ENCODE measurements at places on chromosomes 5 and 9. TPM values are rescaled to one million over a fixed set of nuclear protein-coding genes. Genes with fewer than 3 reads are reported as not detected.

- DNase-seq, result no peak
- no peak overlapping the region for H3K4me3 ChIP-seq
- H3K27ac ChIP-seq, result no peak overlapping the region
- H3K36me3 ChIP-seq, result no peaks in the 10 kb centered on the region
- H3K27me3 ChIP-seq, result no peaks in the 10 kb centered on the region
These were observed 164.4 kb upstream of the OR13F1 start for GRCh38 chr9:104339692-104340091.

PCDHB13 gene
- total RNA-seq, result 3.0 TPM

- peak; percentile 97 for DNase-seq
- H3K27me3 ChIP-seq, result peaks cover 7% of the 10 kb centered on the region
- no peak within 1 kb of the TSS for H3K27ac ChIP-seq
- H3K4me3 ChIP-seq, result peak within 1 kb of the TSS; percentile 96
- no peaks in the 10 kb centered on the region for H3K36me3 ChIP-seq
These were observed at the start of the genes PRELID1 and RAB24 for GRCh38 chr5:177303121-177303924. Gene PRELID1 (plus strand): TSS chr5:177303799. CDS start chr5:177303986, 187 bp downstream. Gene RAB24 (minus strand): TSS chr5:177303719. CDS start chr5:177303288, 431 bp downstream.

SMIM32 gene
- 0.13 TPM for total RNA-seq

TRIM36 gene
- 42.6 TPM for total RNA-seq

GPR21 gene
- total RNA-seq, result 0.59 TPM

DNA sequence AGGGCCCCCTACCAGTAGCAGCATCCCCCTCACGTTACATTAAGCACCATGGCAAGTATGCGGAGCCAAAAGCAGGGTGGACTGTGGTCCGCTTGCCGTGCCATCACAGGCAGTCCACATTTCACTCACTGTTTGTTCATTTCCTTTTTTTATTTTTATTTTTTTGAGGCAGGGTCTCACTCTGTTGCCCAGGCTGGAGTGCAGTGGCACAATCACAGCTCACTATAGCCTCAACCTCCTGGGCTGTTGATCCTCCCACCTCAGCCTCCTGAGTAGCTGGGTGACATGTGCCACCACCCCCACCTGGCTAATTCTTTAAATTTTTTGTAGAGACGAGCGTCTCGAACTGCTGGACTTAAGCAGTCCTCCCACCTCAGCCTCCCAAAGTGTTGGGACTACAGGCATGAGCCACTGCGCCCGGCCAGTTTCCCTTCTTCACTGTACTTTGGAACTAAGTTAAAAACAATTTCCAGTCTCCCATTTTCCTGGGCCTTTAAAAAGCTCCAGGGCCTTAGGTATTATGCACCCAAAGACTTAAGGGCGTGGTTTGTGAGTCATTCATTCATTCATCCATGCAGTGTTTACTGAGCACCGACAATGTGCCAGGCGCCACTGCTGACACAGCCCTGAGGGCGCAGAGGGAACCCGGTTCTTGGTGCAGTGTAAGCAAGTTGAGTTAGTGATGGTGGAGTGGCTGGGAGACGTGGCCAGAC, 19.9 kb downstream of the PRRX2 start:
- H3K4me3 ChIP-seq, result no peak overlapping the region
- H3K27me3 ChIP-seq, result no peaks in the 10 kb centered on the region
- DNase-seq, result no peak
- H3K27ac ChIP-seq, result no peak overlapping the region
- H3K36me3 ChIP-seq, result no peaks in the 10 kb centered on the region

GRCh38 chr5:39779831-39780230, 355.1 kb upstream of the DAB2 start:
- no peak overlapping the region for H3K4me3 ChIP-seq
- no peak for DNase-seq
- no peaks in the 10 kb centered on the region for H3K36me3 ChIP-seq
- H3K27me3 ChIP-seq, result no peaks in the 10 kb centered on the region

- H3K27me3 ChIP-seq, result no peaks in the 10 kb centered on the region
- H3K27ac ChIP-seq, result no peak overlapping the region
- no peaks in the 10 kb centered on the region for H3K4me1 ChIP-seq
- no peak for DNase-seq
- no peaks in the 10 kb centered on the region for H3K36me3 ChIP-seq
These were observed 318.8 kb downstream of the ACTL7B start for GRCh38 chr9:108536836-108537601.

- H3K4me1 ChIP-seq, result no peaks in the 10 kb centered on the region
- no peaks in the 10 kb centered on the region for H3K27me3 ChIP-seq
- H3K4me3 ChIP-seq, result no peak overlapping the region
- no peak for DNase-seq
- H3K27ac ChIP-seq, result no peak overlapping the region
- H3K36me3 ChIP-seq, result no peaks in the 10 kb centered on the region
These were observed 375.3 kb downstream of the DNAH5 start for GRCh38 chr5:13569090-13569715.

CXCL14 gene
- not detected for total RNA-seq

DNA sequence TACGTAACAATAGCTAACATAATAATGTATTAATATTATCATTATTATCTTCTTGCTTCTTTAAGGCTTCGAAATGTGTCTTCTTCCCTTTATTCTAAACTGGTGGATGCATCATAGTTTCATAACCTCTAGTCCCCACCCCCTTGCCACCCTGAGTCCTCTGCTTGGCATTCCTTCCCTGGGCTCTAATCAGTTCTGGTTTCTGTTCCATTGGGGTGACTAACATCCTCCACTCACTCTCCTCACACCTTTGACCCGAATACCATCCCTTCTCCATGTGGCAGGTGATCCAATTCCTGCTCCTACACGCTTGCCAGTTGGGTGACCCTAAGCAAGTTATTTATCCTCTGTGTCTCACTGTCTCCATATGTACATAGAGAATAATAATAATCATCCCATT, 286.1 kb downstream of the TRPM3 start:
- no peak for DNase-seq
- H3K36me3 ChIP-seq, result no peaks in the 10 kb centered on the region
- no peak overlapping the region for H3K27ac ChIP-seq

GRCh38 chr5:31645420-31646081, 6.6 kb downstream of the PDZD2 start:
- H3K27ac ChIP-seq, result no peak overlapping the region
- H3K27me3 ChIP-seq, result peaks cover 18% of the 10 kb centered on the region
- H3K4me3 ChIP-seq, result no peak overlapping the region

DNA sequence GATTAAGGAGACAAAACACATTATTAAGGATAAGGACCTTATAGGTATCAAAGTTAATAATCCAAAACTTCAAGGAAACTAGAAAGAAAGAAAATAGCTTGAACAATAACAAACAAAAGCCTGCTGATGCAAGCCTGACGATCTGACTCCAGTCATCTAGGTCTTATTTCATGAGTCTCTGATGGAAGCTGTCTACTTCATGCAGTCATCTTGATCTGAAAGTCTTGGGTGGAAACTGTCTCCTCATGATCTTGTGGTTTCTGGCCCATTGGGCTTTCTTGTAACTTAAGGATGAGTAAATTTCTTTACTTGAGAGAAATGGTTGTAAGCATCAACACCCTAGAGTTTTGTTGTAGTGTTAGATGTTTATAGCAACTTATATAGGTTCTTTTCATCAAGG, 20.6 kb upstream of the PSIP1 start:
- no peaks in the 10 kb centered on the region for H3K27me3 ChIP-seq
- no peak overlapping the region for H3K27ac ChIP-seq
- DNase-seq, result no peak
- H3K4me1 ChIP-seq, result no peaks in the 10 kb centered on the region
- no peak overlapping the region for H3K4me3 ChIP-seq

- no peaks in the 10 kb centered on the region for H3K27me3 ChIP-seq
- peaks cover 28% of the 10 kb centered on the region for H3K4me1 ChIP-seq
- no peak overlapping the region for H3K27ac ChIP-seq
- H3K36me3 ChIP-seq, result no peaks in the 10 kb centered on the region
These were observed 11.8 kb downstream of the SPARC start for GRCh38 chr5:151674626-151675610.

DPM2 gene
- total RNA-seq, result 20.5 TPM

- no peaks in the 10 kb centered on the region for H3K27me3 ChIP-seq
- no peaks in the 10 kb centered on the region for H3K36me3 ChIP-seq
- H3K27ac ChIP-seq, result no peak overlapping the region
- no peak for DNase-seq
These were observed 137.0 kb downstream of the PDE4D start for GRCh38 chr5:59756373-59757035.

PITX1 gene
- total RNA-seq, result not detected

DNA sequence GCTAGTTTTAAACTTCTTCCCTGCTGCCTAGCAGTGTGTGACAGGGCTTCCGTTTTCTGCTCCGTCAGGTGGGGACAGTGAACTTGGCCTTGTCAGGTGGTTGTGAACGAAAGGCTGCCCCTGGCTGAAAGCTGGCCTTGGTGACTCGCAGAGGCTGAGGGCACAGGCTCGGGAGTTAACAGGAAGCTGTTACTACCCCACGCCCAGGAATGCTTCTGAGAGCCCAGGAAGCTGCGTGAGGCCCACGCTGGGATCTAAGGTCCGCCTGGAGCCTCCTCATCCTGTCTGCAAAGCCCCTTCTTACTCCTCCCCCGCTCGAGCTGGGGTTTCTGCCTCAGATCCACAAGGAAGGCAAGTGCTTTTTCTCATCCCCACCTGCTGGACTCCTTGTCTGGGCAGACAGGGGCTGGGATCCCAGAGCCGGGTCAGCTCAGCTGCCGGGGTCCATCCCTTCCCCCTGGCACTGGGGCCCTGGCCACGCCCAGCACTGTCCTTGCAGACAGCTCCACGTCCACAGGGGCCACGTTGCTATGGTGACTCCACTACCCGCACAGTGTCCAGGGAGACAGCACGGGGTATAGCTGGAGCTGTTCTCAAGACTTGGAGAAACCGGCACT, 124.7 kb upstream of the TBC1D2 start:
- peaks cover 2% of the 10 kb centered on the region for H3K4me1 ChIP-seq
- H3K36me3 ChIP-seq, result no peaks in the 10 kb centered on the region
- peak; percentile 31 for DNase-seq
- H3K4me3 ChIP-seq, result no peak overlapping the region
- H3K27me3 ChIP-seq, result no peaks in the 10 kb centered on the region

- no peak overlapping the region for H3K27ac ChIP-seq
- no peaks in the 10 kb centered on the region for H3K36me3 ChIP-seq
- no peaks in the 10 kb centered on the region for H3K4me1 ChIP-seq
- no peak overlapping the region for H3K4me3 ChIP-seq
- no peak for DNase-seq
These were observed 364.3 kb downstream of the KCNN2 start for GRCh38 chr5:114726131-114726530.

GRCh38 chr5:134086943-134087305, 27.6 kb upstream of the TCF7 start:
- no peak for DNase-seq
- no peaks in the 10 kb centered on the region for H3K27me3 ChIP-seq
- H3K4me1 ChIP-seq, result peaks cover 7% of the 10 kb centered on the region
- H3K4me3 ChIP-seq, result no peak overlapping the region
- H3K27ac ChIP-seq, result no peak overlapping the region

GRCh38 chr5:177311723-177312648, at the start of gene MXD3:
Gene MXD3 (minus strand): TSS chr5:177311898. CDS start chr5:177311830, 68 bp downstream.
- peak; percentile 100 for DNase-seq
- H3K36me3 ChIP-seq, result no peaks in the 10 kb centered on the region
- H3K4me3 ChIP-seq, result peak within 1 kb of the TSS; percentile 85

DNA sequence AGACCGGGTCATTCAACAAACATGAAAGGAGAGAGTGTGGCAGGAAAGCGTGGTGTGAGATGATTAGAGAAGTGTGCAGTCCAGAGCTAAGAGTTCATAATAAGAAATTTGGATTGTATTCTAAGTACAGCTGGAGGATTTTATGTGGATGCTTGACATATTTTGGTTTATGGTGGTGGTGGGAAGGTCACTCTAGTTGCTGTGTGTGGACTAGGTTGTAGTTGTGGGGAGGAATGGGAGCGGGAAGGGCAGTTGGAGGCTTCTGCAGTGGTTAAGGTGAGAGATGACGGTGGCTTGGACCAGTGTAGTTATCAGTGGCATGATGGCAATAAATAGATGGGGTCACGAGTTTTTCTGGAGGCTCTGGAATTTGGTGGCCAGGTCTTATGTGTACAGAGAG, 45.7 kb upstream of the GPR151 start:
- no peak overlapping the region for H3K4me3 ChIP-seq
- H3K36me3 ChIP-seq, result no peaks in the 10 kb centered on the region
- H3K27me3 ChIP-seq, result no peaks in the 10 kb centered on the region
- no peak for DNase-seq
- no peak overlapping the region for H3K27ac ChIP-seq
- H3K4me1 ChIP-seq, result peaks cover 11% of the 10 kb centered on the region

- H3K36me3 ChIP-seq, result no peaks in the 10 kb centered on the region
- H3K27ac ChIP-seq, result no peak overlapping the region
- DNase-seq, result no peak
- H3K4me1 ChIP-seq, result peaks cover 9% of the 10 kb centered on the region
These were observed 147.5 kb downstream of the SLIT3 start for GRCh38 chr5:169153405-169153804.

DNA sequence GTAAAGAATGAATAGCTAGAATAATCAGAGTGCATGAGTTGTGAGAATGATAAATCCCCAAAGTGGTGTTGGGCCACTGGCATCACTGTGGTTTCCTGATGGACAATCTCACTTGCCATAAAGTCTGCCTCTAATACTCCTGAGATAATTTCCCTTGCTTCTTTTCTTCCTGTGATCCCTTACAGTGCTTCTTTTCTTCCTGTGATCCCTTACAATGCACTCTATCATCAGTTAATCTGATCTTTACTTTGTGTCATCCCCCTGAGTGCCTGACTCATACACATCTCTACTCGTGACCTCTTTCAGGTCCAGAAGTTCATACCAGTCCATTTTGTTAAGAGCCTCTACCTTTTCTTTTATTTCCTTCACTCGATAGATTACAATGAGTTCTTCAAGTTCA, 418.3 kb downstream of the HCN1 start:
- H3K27ac ChIP-seq, result no peak overlapping the region
- no peak overlapping the region for H3K4me3 ChIP-seq
- no peaks in the 10 kb centered on the region for H3K27me3 ChIP-seq
- H3K36me3 ChIP-seq, result peaks cover 3% of the 10 kb centered on the region
- DNase-seq, result no peak
